ENCODE measurements at places on chromosomes 6 and 20.

- H3K4me3 ChIP-seq: no peak overlapping the region
- no peaks in the 10 kb centered on the region for H3K36me3 ChIP-seq
- H3K4me1 ChIP-seq: peaks cover 5% of the 10 kb centered on the region
- no peak for DNase-seq
Observed at GRCh38 chr20:57791966-57792365, 82.2 kb upstream of the PMEPA1 start.

GRCh38 chr6:71287038-71287437, 1.6 kb upstream of the OGFRL1 start:
- H3K4me1 ChIP-seq: peaks cover 21% of the 10 kb centered on the region
- H3K36me3 ChIP-seq: no peaks in the 10 kb centered on the region
- no peak overlapping the region for H3K4me3 ChIP-seq
- no peak for DNase-seq
- no peaks in the 10 kb centered on the region for H3K27me3 ChIP-seq

DNA sequence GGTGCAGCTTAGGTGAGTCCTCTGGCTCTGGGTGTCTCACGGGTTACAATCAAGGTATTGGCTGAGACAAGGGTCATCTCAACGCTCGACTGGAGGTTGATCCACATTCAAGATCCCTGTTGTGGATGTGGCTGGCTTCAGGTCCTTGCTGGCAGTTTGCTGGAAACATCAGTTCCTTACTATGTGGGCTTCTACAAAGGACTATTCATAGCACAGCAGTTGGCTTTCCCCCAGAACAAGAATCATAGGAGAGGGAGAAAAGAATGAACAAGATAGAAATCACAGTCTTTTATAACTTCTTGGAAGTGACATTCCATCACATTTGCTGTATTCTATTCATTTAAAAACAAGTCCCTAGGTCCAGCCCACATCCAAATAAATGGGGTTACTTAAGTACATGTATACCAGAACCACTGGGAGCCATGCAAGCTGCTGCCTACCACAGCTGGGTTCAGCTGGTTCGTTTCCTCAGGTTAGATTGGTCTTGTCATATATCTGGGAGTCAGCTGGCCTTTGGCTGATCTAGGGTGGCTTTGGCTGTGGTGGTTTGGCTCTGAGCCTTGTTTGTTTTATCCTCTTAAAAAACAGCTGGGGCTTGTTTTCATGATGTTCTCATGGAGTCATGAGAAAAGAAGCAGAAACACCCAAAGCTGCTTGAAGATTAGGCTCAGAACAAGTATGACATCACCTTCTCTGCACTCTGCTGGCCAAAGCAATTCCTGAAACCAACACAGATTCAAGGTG, 433.2 kb upstream of the SPTLC3 start:
- no peaks in the 10 kb centered on the region for H3K27me3 ChIP-seq
- H3K27ac ChIP-seq: no peak overlapping the region
- no peak overlapping the region for H3K4me3 ChIP-seq

DNA sequence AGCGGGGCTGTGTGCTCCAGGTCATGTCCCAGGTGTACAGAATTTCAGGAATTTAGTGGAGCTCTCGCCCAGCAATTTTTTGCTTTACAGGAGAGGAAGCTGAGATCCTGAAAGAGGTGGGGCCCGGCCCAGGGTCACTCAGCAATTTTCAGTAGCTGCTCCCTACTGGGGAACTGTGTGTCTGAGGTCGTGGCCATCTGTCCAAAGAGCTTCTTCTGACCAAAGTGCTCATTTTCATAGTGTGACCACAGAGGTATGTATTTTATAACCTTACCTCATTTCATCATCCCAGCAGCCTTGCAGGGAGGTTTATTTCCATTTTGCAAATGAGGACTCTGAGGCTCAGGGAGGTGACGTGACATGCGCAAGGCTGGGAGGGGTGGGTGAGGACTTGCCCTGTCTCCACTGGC, 46.3 kb downstream of the FAM209B start:
- no peak overlapping the region for H3K27ac ChIP-seq
- no peak overlapping the region for H3K4me3 ChIP-seq
- H3K4me1 ChIP-seq: no peaks in the 10 kb centered on the region

Measured in Panc1 (cell line).